ENCODE measurements at places on chromosomes 4 and X. TPM values are rescaled to one million over a fixed set of nuclear protein-coding genes. Genes with fewer than 3 reads are reported as not detected.

GRCh38 chrX:101430457-101431078 is 22.5 kb downstream of the HNRNPH2 start:
- peak overlapping the region; percentile 67 for H3K4me3 ChIP-seq
- peaks cover 34% of the 10 kb centered on the region for H3K36me3 ChIP-seq
- peak overlapping the region; percentile 89 for H3K27ac ChIP-seq
- H3K27me3 ChIP-seq: no peaks in the 10 kb centered on the region

DNA sequence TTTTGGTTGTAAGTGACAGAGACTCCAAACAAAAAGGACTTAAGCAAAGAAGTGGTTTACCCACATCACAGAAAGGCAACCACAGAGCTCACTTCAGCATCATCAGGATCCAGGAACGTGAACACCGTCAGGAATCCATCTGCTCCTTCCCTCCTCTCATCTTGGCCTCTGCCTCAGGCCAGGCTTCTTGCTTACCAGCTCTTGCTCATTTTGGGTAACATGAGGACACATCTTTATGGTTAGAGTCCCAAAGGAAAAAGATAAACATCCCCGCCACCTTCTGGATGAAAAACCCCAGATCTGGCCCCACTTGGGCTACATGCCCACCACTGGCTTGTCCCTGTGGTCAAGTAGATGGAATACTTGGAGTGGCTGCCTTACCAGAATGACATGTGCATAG is 176.8 kb upstream of the RPL34 start:
- H3K27ac ChIP-seq: peak overlapping the region; percentile 9
- no peaks in the 10 kb centered on the region for H3K36me3 ChIP-seq
- H3K4me1 ChIP-seq: peaks cover 10% of the 10 kb centered on the region
- no peak overlapping the region for H3K4me3 ChIP-seq
- no peaks in the 10 kb centered on the region for H3K27me3 ChIP-seq
- no peak for ATAC-seq

- no peak for ATAC-seq
- H3K4me1 ChIP-seq: no peaks in the 10 kb centered on the region
- H3K27ac ChIP-seq: no peak within 1 kb of the TSS
- H3K27me3 ChIP-seq: no peaks in the 10 kb centered on the region
- H3K36me3 ChIP-seq: no peaks in the 10 kb centered on the region
Measured at GRCh38 chrX:28586981-28587551, at the start of gene IL1RAPL1. Gene IL1RAPL1, plus strand, starts transcription at chrX:28587446.

GRCh38 chrX:111052478-111052877 is 43.5 kb upstream of the PAK3 start:
- ATAC-seq: peak; percentile 72
- H3K27ac ChIP-seq: no peak overlapping the region
- no peaks in the 10 kb centered on the region for H3K36me3 ChIP-seq

DNA sequence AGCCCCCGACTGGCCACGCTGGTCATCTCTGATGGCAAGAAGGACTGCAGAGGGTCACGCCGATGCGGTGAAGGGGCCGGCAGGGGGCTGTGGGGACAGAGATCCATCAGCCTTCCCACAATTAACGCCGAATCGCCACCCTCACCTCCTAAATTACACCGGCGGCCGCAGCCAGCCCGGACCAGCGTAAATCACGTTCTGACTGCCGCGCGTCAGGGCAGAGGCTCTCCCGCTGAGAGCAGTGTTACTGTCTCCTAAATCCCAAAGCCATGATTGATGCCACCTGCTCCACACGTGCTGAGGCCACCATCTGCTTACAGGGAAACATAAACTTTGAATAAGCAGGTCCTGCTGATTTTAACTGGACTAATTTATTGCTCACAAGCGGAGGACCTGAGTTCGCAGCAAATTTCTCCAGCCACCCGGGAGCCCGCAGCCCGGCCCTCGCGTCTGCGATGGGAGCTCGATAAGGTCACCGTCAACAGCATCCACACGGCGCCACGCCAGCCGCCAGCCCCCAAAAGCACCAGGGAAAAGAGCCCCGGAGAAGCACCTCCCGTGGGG is 127.3 kb upstream of the NKX1-1 start:
- no peaks in the 10 kb centered on the region for H3K4me1 ChIP-seq
- H3K27me3 ChIP-seq: peaks cover 12% of the 10 kb centered on the region
- no peak for ATAC-seq
- H3K36me3 ChIP-seq: no peaks in the 10 kb centered on the region
- no peak overlapping the region for H3K4me3 ChIP-seq

- H3K27ac ChIP-seq: no peak overlapping the region
- ATAC-seq: no peak
- peaks cover 3% of the 10 kb centered on the region for H3K4me1 ChIP-seq
- H3K36me3 ChIP-seq: no peaks in the 10 kb centered on the region
- peaks cover 4% of the 10 kb centered on the region for H3K27me3 ChIP-seq
Measured at GRCh38 chrX:39222346-39223113, 421.3 kb downstream of the MID1IP1 start.

DNA sequence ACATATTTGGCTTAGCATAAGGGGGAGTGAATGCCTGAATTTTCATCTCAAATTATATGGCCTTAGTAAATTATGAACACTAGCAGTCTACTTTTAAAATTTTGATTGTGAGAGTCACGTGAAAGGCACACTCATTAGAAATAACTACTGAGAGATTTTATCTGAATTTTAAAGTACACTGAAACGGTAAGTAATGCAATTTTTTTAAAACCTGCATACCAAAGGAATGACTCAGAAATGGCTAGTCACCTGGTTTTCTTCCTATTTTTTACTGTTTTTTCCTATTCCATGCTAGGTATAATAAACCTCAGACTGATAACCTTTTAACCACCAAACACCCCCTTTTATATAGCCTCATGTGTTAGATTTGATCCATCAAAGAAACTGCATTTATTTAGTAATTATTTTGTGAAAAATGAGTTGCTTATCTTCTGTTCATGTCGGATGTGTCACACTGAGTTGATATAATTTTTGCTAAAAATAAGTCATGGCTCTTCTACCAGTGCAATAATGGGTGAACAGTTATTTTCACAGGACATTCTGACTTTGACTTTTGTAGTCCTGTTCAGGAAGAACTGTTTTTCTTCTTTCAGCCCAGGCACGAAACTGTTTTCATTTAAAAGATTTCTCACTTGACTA is 40.4 kb downstream of the CPEB2 start:
- peaks cover 4% of the 10 kb centered on the region for H3K4me1 ChIP-seq
- H3K36me3 ChIP-seq: peaks cover 35% of the 10 kb centered on the region
- H3K27ac ChIP-seq: no peak overlapping the region
- H3K4me3 ChIP-seq: no peak overlapping the region
- H3K27me3 ChIP-seq: no peaks in the 10 kb centered on the region

- no peak overlapping the region for H3K27ac ChIP-seq
- no peaks in the 10 kb centered on the region for H3K27me3 ChIP-seq
- peak overlapping the region; percentile 30 for H3K4me3 ChIP-seq
- H3K36me3 ChIP-seq: peaks cover 12% of the 10 kb centered on the region
- peaks cover 35% of the 10 kb centered on the region for H3K4me1 ChIP-seq
Measured at GRCh38 chrX:47577424-47577823, 4.8 kb upstream of the TIMP1 start.

DNA sequence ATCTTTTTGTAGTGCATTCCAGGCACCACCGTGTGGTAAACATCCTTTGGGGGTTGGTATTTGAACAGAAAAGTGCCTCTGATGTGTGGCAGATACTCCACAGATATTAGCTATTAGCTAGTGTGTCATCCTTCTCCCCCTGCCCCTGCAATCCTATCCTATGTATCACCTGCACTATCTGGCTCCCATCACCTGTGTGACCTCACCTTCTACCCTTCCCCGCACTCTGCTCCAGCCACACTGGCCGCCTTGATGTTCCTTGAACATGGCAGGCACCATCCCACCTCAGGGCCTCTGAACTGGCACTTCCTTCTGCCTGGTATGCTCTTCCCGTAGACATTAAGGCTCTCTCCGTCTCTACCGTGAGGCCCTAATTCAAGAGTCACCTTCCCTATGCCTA is 3.7 kb downstream of the ELK1 start:
- H3K4me1 ChIP-seq: peaks cover 30% of the 10 kb centered on the region
- ATAC-seq: no peak
- peak overlapping the region; percentile 96 for H3K4me3 ChIP-seq
- peak overlapping the region; percentile 23 for H3K27ac ChIP-seq

GRCh38 chr4:182778222-182778982 is 138.8 kb downstream of the DCTD start:
- ATAC-seq: no peak
- H3K27me3 ChIP-seq: no peaks in the 10 kb centered on the region
- H3K27ac ChIP-seq: no peak overlapping the region
- no peaks in the 10 kb centered on the region for H3K4me1 ChIP-seq
- no peak overlapping the region for H3K4me3 ChIP-seq

- H3K4me1 ChIP-seq: no peaks in the 10 kb centered on the region
- no peaks in the 10 kb centered on the region for H3K27me3 ChIP-seq
- H3K4me3 ChIP-seq: no peak overlapping the region
- no peak overlapping the region for H3K27ac ChIP-seq
Measured at GRCh38 chr4:36115312-36115711, 129.0 kb downstream of the ARAP2 start.

GRCh38 chr4:86957215-86957614 is 22.4 kb downstream of the AFF1 start:
- peak overlapping the region; percentile 59 for H3K27ac ChIP-seq
- peaks cover 81% of the 10 kb centered on the region for H3K36me3 ChIP-seq
- H3K4me1 ChIP-seq: peaks cover 36% of the 10 kb centered on the region

GRCh38 chr4:159382856-159383561 is 280.1 kb downstream of the RAPGEF2 start:
- no peaks in the 10 kb centered on the region for H3K36me3 ChIP-seq
- H3K4me1 ChIP-seq: no peaks in the 10 kb centered on the region
- H3K27me3 ChIP-seq: peaks cover 35% of the 10 kb centered on the region

- H3K36me3 ChIP-seq: no peaks in the 10 kb centered on the region
- H3K27me3 ChIP-seq: no peaks in the 10 kb centered on the region
- no peak for ATAC-seq
- H3K4me3 ChIP-seq: no peak overlapping the region
- peaks cover 3% of the 10 kb centered on the region for H3K4me1 ChIP-seq
Measured at GRCh38 chrX:81308086-81308829, 106.4 kb downstream of the SH3BGRL start.

GRCh38 chr4:90306810-90307209 is 179.6 kb downstream of the CCSER1 start:
- peak; percentile 35 for ATAC-seq
- no peaks in the 10 kb centered on the region for H3K36me3 ChIP-seq
- H3K27me3 ChIP-seq: no peaks in the 10 kb centered on the region
- H3K4me3 ChIP-seq: no peak overlapping the region
- H3K4me1 ChIP-seq: no peaks in the 10 kb centered on the region

DNA sequence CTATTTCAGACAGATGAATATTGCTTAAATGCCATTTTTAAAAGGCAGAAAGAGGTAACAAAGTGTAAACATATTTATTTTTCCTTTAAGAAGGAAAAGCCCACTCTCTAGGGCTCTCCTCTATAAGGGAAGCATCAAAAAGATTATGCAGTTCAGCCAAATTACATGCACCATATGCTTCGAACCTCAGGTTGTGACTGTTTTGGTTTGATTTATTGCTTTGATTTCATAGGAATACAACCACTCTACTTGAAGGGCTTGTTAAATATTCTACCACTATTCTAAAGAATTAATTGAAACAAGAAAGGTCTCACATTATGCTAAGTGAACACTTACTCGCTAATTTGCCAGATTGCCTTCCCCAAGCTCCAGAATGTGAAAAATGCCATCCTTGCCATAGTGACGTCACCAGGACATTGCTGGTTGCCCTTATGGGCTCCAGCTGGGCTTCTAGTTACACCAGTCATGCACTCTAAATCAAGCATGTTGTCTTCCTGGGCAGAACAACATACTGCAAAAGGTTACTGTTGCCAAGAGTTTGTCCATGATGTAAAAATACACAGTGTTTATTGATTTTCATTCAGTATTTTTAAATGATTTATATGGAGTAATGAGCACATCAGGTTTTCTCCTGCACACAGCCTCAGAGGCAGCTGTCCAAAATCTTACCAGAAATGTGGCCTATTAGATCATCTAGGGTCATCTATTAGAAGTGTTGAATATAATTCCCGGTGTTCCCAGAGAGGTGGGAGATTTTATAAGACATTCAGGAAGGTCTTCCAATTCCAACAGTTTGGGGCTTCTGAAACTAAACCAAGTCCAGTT is 164.4 kb upstream of the RAPGEF2 start:
- no peaks in the 10 kb centered on the region for H3K27me3 ChIP-seq
- no peak overlapping the region for H3K27ac ChIP-seq
- ATAC-seq: no peak
- no peaks in the 10 kb centered on the region for H3K4me1 ChIP-seq
- no peak overlapping the region for H3K4me3 ChIP-seq

GRCh38 chrX:144946666-144947065 is 300.6 kb upstream of the SPANXN1 start:
- no peak overlapping the region for H3K27ac ChIP-seq
- no peaks in the 10 kb centered on the region for H3K27me3 ChIP-seq

- no peak overlapping the region for H3K4me3 ChIP-seq
- H3K4me1 ChIP-seq: no peaks in the 10 kb centered on the region
- H3K27ac ChIP-seq: no peak overlapping the region
- ATAC-seq: no peak
- H3K27me3 ChIP-seq: no peaks in the 10 kb centered on the region
- no peaks in the 10 kb centered on the region for H3K36me3 ChIP-seq
Measured at GRCh38 chrX:45972636-45973035, 572.6 kb downstream of the ZNF674 start.

- H3K36me3 ChIP-seq: no peaks in the 10 kb centered on the region
- ATAC-seq: no peak
- no peaks in the 10 kb centered on the region for H3K27me3 ChIP-seq
- no peak overlapping the region for H3K4me3 ChIP-seq
Measured at GRCh38 chr4:21061902-21062301, 361.6 kb downstream of the PACRGL start.

GRCh38 chrX:40422021-40422420 is 158.7 kb upstream of the ATP6AP2 start:
- no peak overlapping the region for H3K4me3 ChIP-seq
- H3K4me1 ChIP-seq: no peaks in the 10 kb centered on the region
- ATAC-seq: no peak
- H3K27me3 ChIP-seq: no peaks in the 10 kb centered on the region
- no peak overlapping the region for H3K27ac ChIP-seq

DNA sequence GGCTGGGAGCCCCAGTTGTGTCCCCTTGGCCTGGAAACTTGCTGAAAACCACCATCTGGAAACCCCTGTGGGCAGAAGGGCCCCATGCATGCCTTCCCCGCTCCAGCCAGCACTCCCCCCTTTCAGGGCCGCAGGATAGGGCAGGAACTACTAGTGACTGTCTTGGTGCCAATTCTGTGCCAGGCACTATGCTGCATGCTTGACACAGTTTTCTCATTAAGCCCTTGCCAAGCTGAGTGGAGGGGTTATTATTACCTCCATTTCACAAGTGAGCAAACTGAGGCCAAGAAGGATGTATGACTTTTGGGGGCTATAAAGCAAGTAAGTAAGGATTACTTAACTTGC is 73.6 kb upstream of the PJA1 start:
- no peak overlapping the region for H3K4me3 ChIP-seq
- H3K36me3 ChIP-seq: no peaks in the 10 kb centered on the region
- peaks cover 4% of the 10 kb centered on the region for H3K27me3 ChIP-seq
- H3K27ac ChIP-seq: no peak overlapping the region
- H3K4me1 ChIP-seq: no peaks in the 10 kb centered on the region

GRCh38 chrX:105552395-105552794 is 269.9 kb upstream of the NRK start:
- no peak for ATAC-seq
- no peaks in the 10 kb centered on the region for H3K4me1 ChIP-seq
- H3K27me3 ChIP-seq: no peaks in the 10 kb centered on the region
- H3K27ac ChIP-seq: no peak overlapping the region
- H3K36me3 ChIP-seq: no peaks in the 10 kb centered on the region

Gene IBSP
- not detected for total RNA-seq

Gene ASB12
- total RNA-seq: not detected

Gene CT83
- not detected for total RNA-seq

Gene MGAT4D
- total RNA-seq: not detected

Gene SH3RF1
- total RNA-seq: 1.4 TPM

Gene CAMK2D
- 41.5 TPM for total RNA-seq

Gene GAGE2A
- not detected for total RNA-seq

Gene USP51
- 2.0 TPM for total RNA-seq
